ENCODE measurements at places on chromosomes 7 and 10.

- no peaks in the 10 kb centered on the region for H3K4me1 ChIP-seq
- DNase-seq: no peak
- H3K36me3 ChIP-seq: no peaks in the 10 kb centered on the region
- H3K4me3 ChIP-seq: no peak overlapping the region
Measured at GRCh38 chr7:38978491-38978890, 782 bp downstream of the POU6F2 start.

- H3K4me1 ChIP-seq: no peaks in the 10 kb centered on the region
- no peak for DNase-seq
- H3K4me3 ChIP-seq: no peak overlapping the region
- H3K36me3 ChIP-seq: no peaks in the 10 kb centered on the region
- no peak overlapping the region for H3K27ac ChIP-seq
Measured at GRCh38 chr10:49569031-49569631, 30.2 kb upstream of the ERCC6 start.

DNA sequence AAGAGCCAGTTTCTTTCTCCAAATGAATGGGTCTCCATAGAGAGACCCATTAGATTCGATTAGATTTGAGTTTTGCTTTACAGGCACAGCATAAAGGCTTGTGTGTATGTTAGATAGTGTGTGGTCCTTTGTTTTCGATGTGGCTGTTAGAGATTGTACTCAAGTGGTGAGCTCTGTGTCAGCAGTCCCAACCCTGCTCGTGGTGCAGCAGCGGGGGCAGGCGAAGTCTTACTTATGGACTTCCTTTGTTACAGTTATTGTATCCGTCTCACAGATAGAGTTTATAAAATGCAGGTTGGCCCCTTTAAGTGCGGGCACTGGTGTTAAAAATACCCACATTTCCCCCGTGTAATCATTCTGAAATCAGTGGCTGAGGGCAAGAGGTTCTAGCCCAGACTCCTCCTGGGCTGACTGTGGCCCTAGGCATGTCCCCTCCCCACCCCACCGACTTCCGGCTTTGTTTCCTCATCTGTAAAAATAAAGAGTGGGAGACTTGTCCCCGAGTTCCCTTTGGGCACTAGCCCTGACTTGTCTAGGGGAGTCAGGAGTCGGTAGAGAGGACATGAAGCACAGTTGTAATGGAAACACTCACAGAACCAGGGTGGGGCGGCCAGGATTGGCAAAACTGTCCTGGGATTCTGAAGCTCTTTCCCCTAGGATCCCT, 28.6 kb downstream of the MTURN start:
- peaks cover 40% of the 10 kb centered on the region for H3K4me1 ChIP-seq
- DNase-seq: peak; percentile 45
- H3K27me3 ChIP-seq: no peaks in the 10 kb centered on the region

DNA sequence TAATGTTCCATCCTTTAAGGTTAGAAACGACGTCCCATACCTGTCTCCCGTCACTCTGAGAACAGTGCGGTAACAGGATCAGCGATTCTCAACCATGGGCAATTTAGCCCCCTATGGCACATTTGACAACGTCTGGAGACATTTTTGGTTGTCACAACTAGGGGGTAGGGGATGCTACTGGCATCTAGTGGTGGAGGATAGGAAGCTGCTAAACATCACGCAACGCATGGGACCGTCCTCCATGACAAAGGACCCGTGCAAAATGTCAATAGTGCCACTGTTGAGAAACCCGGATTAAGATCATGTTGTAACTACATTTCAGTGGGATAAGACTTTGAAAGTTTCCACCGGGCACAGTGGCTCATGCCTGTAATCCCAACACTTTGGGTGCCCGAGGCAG, 5.0 kb upstream of the PAXIP1 start:
- no peak for DNase-seq
- H3K4me1 ChIP-seq: peaks cover 9% of the 10 kb centered on the region
- H3K27me3 ChIP-seq: no peaks in the 10 kb centered on the region
- no peaks in the 10 kb centered on the region for H3K36me3 ChIP-seq

DNA sequence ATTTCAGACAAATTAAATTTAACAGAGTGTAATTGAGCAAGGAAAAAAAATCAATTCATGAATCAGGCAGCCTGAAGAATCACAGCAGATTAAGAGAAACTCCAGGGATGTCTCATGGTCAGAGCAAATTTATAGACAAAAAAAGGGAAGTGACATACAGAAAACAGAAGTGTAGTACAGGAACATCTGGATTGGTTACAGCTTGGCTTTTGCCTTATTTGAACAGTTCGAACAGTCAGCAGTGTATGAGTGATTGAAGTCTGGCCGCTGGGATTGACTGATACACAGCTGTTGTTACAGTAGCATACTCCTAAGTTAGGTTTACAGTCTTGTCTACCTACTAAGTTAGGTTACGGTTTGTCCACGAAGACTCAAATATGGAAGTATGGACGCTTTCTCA, 255.3 kb downstream of the HPSE2 start:
- no peaks in the 10 kb centered on the region for H3K4me1 ChIP-seq
- no peaks in the 10 kb centered on the region for H3K36me3 ChIP-seq
- DNase-seq: no peak
- H3K27me3 ChIP-seq: no peaks in the 10 kb centered on the region
- H3K4me3 ChIP-seq: no peak overlapping the region

- H3K4me3 ChIP-seq: no peak overlapping the region
- DNase-seq: no peak
- no peaks in the 10 kb centered on the region for H3K4me1 ChIP-seq
- H3K27me3 ChIP-seq: no peaks in the 10 kb centered on the region
- no peak overlapping the region for H3K27ac ChIP-seq
- H3K36me3 ChIP-seq: no peaks in the 10 kb centered on the region
Measured at GRCh38 chr7:28500138-28500537, 87.8 kb downstream of the CREB5 start.

All from T-cell (primary cell).